ENCODE measurements at places on chromosomes 12 and 14.

GRCh38 chr12:11596141-11596540 is 53.3 kb upstream of the ETV6 start:
- no peak for DNase-seq

GRCh38 chr12:32301216-32301615 is 98.1 kb upstream of the FGD4 start:
- no peak for DNase-seq

DNA sequence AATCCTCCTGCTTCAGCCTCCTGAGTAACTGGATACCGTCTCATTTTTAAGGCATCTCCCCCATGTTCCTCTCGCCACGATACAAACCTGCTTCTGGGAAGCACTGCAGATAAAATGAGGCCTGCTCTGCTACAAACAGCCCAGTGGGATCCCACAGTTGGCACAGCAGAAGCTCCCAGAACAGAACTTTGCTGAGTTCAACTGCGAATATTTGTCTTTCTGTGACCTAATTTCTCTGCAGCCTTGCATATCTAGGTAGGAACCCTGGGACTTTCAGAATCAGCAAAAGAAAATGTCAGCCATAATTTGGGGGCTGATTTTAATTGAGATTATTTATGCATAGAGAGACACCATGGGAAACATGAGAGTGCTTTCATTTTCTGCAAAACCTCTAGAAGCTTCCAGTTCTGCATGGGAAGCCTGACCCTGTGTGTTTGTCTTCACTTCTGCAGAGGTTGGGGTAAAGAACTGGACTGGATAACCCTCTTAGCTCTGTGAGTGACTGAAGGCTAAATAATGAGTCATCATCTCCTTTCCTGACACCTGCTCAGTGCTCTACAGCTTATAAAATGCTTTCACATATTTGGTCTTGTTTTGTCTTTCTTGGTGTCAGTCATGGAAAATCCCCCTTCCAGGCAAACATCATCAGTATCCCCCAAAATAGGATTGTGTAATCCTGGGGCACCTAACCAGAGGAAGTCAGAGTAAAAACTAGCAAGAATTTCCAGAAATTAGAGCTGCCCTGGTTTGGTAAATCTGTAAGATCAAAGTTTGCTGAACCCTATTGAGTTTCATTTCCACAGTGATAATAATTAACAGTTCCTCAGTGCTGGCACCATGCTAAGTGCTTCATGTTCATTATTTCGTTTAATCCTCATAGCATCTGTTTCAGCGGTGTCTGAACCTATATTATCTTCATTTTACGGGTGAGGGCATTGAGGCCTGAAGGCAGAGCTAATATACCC is 185.8 kb downstream of the SLC15A4 start:
- DNase-seq, result no peak

DNA sequence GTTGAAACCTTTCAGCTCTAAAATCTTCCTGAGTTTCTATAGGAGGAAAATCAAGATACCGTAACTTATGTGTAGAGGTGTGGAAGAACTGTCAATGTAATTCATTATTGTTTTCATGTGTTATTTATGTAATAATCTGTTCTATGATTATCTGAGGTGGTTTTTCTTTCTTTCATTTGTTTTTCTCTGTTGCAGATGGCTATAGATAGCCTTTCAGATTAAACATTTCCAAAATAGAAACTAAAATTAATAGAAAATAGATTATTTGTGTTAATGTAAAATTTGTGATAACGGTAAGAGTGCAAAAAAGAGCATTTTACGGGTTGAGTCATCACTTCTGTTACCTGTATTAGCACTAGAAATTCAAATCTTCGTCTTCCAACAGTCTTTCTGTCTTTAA is 128.8 kb downstream of the SYNE2 start:
- no peak for DNase-seq

DNA sequence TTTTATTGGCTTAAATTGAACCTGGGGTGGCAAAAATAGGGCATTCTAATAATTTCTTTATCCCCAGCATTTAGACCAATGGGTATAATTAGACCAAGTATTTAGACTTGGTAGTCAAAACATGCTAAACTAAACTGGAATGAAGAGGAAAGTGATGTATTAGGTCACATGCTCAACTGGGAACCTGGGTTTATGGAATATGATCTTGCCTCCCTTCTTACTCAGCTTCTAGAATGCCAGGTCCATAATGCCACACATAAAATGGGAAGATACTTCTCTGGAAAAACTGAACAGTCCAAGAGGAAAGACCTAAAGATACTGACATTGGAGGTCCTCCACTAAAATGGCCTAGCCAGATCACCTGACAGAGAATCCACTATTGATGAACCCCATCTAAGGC is 6.2 kb upstream of the BIN2 start:
- DNase-seq, result no peak

DNA sequence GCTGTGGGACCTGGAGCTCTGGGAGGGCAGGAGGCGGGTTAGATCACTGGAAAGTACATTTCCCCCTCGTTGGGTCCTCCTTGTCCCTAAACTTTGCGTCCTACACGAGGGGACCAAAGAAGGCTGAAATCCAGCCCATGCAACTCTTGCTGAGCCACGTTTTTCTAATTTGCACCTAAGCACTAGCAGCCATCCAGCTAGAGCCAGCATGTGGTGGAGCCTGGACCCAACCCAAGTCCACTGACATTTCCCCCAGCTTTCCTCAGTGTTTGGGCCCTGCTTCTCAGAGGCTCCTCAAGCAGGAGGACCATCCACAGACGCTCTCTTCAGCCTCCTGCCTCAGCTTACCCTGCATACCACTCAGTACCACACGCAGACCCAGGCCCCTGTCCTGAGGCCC is 49.7 kb downstream of the TSPAN11 start:
- no peak for DNase-seq

- DNase-seq, result no peak
Measured at GRCh38 chr14:105076805-105077648, 11.8 kb upstream of the GPR132 start.

DNA sequence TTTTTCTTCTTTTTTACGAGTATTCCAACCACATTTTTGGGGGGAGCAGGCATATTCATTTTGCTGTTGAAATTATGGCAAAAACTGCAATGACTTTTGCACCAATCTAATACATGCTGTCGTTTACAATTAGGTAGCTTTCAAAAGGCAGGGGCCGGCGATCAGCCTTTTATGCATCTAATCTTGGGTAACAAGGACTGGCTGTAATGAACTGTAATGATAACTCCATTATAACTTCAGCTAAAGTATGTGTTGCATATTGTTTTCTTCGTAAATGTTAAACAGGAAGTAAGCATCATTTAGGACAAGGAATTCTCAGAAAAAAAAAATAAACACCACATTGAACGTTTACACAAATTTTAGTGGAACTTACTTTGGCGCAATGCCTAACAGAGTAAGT is 30.3 kb upstream of the KLRF1 start:
- DNase-seq, result no peak

DNA sequence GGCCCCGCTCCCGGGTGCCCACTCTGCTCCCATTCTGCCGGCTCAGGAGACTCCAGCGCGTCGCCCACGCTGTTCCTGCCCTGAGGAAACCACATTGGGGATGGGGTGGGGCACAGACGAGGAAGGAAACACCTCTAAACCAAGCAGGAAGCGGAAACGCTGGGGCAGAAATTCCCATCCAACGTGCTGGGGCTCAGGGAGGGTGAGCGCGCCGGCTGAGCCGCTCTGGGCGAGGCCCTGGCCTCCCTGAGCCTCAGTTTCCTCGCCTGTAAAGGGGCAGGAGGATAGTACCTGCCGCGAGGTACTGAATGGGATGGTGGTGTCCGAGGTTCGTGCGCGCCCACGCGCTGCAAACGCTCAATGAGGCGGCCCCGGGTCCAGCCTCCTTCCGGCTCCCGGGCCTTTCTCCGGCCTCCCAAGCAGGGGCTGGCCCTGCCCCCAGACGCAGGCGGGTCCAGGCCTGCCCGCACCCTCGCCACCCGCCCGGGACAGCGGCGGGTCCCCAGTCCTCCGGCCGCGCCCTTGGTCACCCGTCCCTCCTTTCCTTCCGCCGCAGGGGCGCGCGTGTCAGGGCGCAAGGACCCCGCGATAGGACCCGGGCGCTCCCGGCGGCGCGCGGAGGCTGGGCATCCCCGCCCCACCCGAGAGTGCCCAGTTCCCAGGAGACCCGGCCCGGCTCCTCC is 673 bp downstream of the BEGAIN start:
- DNase-seq, result no peak

GRCh38 chr14:75046275-75046674 is 5.0 kb downstream of the MLH3 start:
- DNase-seq, result no peak

- no peak for DNase-seq
Measured at GRCh38 chr12:10243818-10244520, 31.3 kb downstream of the GABARAPL1 start.

- DNase-seq, result peak; percentile 85
Measured at GRCh38 chr14:71320734-71321573, 413.7 kb downstream of the PCNX1 start.

DNA sequence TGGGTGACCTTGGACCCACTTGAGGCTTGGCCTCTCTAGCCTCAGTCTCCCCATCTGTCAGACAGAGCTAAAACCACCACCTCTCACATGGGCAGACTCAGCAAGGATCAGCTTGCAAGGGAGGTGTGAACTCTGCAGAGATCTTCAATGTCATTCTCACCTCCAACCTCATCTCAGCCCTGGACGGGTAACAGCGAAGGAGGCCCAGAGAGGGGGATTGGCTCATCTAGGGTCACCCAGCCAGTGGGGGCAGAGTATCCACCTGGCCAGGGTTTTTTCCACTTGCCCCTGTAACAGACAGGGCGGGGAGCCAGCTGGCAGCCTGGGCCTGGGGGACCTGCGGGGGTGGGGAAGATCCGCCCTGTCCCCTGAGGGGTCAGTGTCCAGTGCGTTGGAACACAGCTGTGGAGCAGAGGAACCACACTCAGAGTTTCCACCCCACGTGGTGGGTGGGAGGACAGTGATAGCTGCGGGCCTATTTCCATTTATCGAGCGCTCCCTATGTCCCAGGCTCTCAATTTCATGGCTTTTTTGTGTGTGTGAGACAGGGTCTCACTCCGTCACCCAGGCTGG is 27.4 kb downstream of the DTX1 start:
- no peak for DNase-seq

DNA sequence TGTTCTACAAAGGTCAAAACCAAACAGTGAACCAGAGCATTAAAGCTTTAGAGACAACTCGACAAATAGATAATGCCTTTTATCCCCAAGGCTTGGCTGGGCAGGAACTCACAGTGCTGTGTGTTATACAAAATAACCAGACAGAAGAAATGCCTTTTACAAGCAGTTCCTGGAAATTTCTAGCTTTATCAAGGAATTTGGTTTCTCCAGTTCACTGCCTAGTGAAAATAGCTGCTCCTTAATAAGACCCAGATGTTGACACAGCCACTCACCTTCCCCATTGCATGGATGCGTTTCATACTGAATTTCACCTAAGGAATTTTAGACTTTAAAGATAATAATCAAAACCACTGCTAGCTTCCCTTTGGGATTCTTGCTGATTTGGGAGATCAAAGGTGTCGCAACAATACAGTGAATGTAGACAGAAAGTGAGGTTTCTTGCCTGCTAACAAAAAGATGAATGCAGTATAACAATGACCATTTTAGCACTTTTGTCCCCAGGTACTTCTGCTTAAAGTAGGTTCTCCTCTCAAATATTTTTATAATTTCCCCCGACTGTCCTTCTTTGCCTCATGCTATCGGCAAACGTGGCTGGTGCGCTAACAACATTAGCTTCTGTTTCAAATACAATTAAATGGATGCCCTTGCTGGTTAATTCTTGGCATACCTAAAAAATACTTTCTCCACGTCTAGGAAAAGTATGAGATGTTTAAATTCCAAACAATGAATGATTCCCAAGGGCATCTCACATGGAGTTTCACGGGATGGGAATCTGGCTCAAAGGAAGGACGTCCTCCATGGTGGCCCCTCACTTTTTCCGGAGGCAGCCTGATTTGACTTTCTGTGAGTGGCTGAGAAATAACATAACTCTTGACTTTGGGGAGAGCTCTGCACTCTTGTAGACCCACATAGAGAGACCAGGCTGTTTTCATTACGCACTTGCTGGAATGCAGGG is 162.4 kb downstream of the C12orf75 start:
- DNase-seq, result peak; percentile 46

GRCh38 chr14:96727073-96727472 is 70.1 kb upstream of the VRK1 start:
- no peak for DNase-seq

GRCh38 chr14:70380824-70381223 is 21.3 kb upstream of the COX16 start:
- no peak for DNase-seq

DNA sequence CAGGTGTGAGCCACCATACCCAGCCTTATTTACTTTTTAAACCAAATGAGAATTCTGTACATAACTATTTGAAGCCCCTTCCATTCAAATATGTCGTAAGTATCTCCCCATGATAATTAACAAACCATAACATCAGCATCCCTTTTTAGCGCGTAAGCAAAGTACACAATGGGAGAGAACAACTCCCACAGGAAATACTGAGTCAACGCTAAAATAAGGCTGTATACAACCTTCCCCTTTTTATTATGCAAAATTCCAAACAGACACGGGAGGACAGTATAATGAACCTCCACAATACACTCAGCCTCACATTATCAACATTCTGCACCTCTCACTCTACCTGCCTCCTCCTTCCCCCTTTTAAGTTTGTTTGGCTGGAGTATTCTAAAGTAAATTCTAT is 73.5 kb downstream of the CCDC88C start:
- no peak for DNase-seq

- no peak for DNase-seq
Measured at GRCh38 chr14:94158239-94158883, 15.8 kb upstream of the PPP4R4 start.

GRCh38 chr14:92617581-92617980 is 104.0 kb downstream of the RIN3 start:
- DNase-seq, result no peak
